Uterus (tissue), 4 donors: ENCODE measurements at places on chromosomes 5 and 9. TPM values are rescaled to one million over a fixed set of nuclear protein-coding genes. Genes with fewer than 3 reads are reported as not detected.

DNA sequence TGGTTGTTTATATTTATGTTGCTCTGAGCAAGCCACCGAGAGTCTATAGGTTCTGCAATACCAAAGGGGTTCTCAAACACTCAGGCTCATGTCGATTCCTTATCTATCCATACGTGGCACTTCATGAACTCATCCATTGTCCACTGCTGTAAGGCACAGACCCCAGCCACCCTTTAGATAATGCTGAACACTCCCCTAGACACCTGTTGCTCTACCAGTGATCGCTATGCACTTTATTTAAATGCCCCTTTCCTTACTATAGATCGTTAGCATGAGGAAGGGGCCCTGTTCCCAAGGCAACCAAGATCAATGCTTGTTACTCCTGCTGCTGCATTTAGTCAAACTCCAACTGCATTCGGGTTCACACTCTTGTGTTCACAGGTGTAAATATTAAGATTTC lies 171.9 kb downstream of the PAM start:
- no peak overlapping the region for H3K4me3 ChIP-seq
- H3K27ac ChIP-seq, result no peak overlapping the region
- no peaks in the 10 kb centered on the region for H3K36me3 ChIP-seq
- no peaks in the 10 kb centered on the region for H3K4me1 ChIP-seq
- H3K27me3 ChIP-seq, result no peaks in the 10 kb centered on the region

DNA sequence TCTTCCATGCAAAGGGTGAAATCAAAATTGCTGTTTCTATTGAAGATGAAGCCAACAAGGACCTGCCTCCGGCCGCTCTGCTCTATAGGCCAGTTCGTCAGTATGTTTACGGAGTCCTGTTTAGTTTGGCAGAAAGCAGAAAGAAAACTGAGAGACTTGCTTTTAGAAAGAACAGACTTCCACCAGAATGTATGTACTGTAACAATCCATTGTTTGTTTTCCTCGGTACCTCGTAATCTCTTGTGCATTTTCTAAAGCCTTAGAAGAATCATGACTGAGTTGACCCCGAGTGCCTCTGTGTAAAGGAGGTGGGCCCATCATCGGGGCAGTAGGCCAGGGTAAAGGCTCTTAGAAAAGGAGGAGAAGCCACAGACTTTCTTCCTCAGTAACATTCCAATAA lies 44.2 kb upstream of the PHF2 start:
- H3K27ac ChIP-seq, result no peak overlapping the region
- no peaks in the 10 kb centered on the region for H3K4me1 ChIP-seq
- no peak overlapping the region for H3K4me3 ChIP-seq
- no peak for DNase-seq

- H3K36me3 ChIP-seq, result no peaks in the 10 kb centered on the region
- no peak overlapping the region for H3K27ac ChIP-seq
- DNase-seq, result no peak
- no peak overlapping the region for H3K4me3 ChIP-seq
- no peaks in the 10 kb centered on the region for H3K4me1 ChIP-seq
These were observed 194.0 kb downstream of the RFX3 start for GRCh38 chr9:3331801-3332200.

GRCh38 chr5:128338649-128339048 lies 199.4 kb downstream of the FBN2 start:
- no peaks in the 10 kb centered on the region for H3K4me1 ChIP-seq
- H3K27ac ChIP-seq, result no peak overlapping the region
- no peak for DNase-seq
- H3K36me3 ChIP-seq, result no peaks in the 10 kb centered on the region

Gene PITX1
- not detected for total RNA-seq

Gene CRB2
- total RNA-seq, result 2.3 TPM
